ENCODE measurements at places on chromosomes 7 and 10.
A peak's percentile ranks its signal among the peaks of the same experiment; 100 is the strongest.

DNA sequence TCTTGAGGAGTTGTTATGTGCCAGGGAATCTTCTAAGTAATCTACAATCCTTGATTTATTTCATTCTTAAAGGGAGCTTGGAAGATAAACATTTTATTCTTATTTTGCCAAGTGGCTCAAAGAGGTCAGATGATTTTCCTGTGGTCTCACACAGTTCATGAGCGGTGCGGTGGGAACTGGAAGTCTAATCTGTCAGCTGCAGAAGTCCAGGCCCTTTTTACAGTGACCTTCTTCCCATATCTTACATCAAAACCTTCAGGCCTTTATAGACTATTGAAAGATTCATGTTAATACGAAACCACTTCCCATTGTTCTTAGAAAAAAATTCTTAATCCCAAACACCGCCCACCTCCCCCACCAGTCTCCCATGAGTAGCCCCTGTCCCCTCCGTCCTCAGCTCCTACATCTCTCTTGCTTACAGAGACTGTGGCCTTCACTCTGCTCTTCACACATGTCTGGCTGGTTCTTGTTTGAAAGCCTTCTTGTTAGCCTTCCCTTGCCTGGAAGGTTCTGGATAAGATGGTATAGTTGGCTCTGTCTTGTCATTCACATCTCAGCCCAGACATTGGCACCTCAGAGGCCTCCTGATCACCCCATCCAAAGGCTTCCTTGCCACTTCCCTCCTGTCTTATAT, 61.5 kb downstream of the ITGA8 start:
- DNase-seq: no peak

DNA sequence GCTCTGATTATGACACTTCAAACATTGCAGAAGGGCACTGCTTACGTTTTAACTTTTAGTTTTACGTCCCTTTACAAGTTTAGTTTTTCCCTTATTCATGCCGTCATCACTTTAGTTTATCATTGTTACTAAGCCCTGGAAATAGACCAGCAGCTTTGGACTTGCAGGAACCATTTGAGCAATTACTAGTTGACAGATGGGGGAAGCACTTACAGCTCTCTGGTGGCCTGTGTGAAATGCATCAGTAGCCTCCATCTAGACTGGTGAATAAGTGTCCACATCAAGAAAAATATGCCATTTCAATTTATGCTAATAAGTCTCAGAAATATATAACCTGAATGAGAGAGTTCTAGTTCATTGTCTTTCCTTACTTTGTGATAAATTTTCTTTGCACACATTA, 194.9 kb upstream of the GRM3 start:
- no peak for DNase-seq

DNA sequence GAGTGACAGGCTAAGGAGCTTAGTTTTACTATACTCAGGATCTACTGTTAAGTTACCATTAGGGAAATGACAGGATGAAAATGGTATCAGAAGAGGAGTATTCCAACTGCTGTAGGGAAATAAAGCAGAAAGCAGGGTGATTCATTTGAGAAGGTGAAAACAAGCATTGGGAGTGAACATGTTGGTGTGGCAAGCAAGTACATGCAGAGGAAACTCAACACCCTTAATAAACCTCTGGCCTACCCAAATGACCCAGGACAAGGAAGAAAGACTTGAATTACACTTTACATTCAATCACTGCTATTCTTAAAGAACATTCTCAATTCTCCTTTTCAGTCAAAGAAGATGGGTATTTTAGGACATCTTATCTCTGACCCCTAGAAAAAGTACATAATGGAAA, 28.7 kb downstream of the ERLIN1 start:
- DNase-seq: no peak

- DNase-seq: no peak
Observed at GRCh38 chr10:7942316-7942715, 112.2 kb upstream of the GATA3 start.

GRCh38 chr10:62643606-62644587, 160.6 kb upstream of the ADO start:
- no peak for DNase-seq

DNA sequence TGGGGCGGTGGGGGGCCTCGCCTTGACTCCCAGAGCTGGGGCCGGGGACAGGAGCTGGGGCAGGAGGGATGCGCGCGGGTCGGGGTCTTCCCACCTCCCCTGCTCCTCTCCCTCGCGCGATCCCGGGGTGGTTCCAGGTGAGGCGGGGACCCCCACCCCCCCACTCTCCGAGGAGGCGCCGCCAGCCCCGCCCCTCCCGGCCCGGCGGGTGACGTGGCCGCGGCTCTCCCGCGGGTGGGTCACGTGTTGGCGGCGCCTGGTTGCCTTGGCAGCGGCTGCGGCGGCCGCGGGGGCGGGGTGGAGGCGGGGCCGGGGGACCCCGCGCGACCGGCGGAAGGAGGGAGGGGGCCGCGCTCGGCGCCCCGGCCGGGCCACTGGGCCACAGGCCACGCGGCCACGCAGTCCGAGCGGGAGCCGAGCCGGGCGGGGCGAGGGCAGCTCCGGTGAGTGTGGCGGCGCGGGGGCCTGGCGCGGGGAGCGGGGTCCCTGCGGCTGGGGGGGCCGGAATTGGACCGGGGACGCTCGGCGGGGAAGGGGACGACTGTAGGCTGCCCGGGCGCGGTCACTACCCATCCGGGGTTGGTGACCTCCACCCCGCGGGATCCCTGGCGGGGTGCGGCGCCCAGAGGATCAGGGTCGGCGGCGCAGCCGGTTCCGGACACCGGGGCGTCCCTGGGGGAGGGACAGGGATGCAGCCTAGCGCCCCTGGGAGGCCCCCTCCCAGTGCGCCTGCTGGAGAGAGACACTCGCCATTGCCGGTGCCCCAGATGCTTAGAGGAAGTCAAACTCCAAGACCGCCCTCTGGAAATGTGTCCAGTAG, at the start of gene ORAI2:
TSS of gene ORAI2 (plus strand) at position 357 of the 820 bp plus-strand sequence. CDS start 5,382 bp downstream, outside the sequence.
- DNase-seq: no peak

- DNase-seq: no peak
Observed at GRCh38 chr7:103560136-103560535, 114.1 kb upstream of the SLC26A5 start.

- no peak for DNase-seq
Observed at GRCh38 chr10:86779220-86780017, 23.0 kb downstream of the BMPR1A start.

DNA sequence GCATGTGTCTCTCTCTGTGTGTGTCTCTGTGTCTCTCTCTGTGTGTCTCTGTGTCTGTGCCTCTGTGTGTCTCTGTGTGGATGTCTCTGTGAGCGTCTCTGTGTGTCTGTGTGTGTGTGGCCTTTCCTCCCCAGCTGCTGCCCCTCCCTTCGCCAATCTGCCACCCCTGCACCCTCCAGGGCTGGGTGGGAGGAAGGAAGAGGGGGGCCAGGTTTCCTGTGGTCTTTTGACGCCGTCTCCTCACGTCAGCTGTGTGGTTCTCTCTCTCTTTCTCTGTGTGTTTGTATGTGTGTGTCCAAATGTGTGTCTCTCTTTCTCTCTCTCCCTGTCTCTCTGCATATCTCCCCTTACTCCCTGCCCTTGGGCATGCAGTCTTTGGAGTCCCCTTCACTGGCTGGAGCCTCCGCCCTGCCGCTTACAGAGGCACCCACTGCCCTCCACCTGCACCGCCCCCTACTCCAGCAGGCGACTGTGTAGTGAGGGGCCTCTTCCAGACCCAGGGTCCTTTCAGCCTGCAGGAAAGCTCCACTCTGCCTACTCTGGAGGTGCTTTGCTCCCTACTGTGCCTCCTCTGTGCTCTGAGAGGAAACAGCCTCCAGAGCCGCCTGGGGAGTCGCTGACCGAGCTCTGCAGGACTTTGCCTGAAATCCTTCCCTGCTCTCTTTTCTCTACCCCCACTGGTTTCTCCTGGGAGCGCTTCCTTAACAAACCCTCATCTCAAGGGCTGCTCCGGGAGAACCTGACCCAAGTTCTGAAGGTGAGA, 44.2 kb upstream of the C10orf71 start:
- peak; percentile 83 for DNase-seq

GRCh38 chr7:101172854-101173751, 7.0 kb downstream of the NAT16 start:
- DNase-seq: no peak

GRCh38 chr7:10474048-10474447, 499.6 kb upstream of the PHF14 start:
- no peak for DNase-seq

DNA sequence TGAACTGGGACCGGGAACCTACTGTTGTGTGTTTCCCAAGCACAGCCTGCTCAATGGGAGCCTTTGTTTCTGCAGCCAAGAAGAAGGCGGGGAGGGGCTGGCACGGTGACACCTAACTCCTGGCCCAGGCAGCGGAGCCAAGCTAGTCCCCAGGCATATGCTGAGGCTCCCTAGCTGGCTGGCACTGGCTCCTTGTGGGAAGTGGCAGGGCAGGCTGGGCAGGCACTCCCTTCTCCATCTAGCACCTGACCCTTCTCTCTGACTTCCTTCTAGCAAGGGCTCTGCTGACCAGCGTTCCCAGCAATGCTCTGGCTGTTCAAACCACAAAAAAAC, 325.0 kb downstream of the PLXNA4 start:
- DNase-seq: no peak

- DNase-seq: no peak
Observed at GRCh38 chr10:133187091-133187905, 27.3 kb downstream of the KNDC1 start.

DNA sequence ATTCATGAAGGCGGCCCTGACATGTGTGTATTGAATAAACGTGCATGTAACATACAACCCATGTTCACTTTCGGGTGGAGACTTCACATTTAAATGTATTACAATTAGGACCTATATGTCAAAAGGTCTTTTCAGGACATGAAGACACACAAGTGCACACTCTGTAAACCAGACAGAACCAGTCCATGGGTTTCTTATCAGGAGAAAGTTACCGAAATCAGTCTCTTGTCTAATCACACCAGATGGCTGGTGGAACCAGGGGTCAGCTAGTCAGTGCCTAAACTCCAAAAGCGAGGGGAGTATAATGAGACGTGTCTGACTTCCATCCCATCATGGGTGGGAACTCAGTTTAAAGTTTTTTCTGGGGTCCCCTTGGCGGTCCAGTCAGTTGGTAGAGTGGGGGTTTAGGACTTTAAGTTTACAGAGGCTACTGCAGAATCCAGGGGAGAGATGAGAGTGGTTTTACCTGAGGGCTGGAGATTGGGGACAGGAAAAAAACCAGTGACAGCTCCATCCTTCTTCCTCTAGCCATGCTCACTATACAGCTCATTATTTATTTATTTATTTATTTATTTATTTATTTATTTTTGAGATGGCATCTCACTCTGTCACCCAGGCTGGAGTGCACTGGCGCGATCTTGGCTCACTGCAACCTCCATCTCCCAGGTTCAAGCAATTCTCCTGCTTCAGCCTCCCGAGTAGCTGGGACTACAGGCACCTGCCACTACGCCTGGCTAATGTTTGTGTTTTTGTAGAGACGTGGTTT, 251.3 kb upstream of the LYZL1 start:
- DNase-seq: no peak

GRCh38 chr7:159201722-159202330, 57.2 kb upstream of the VIPR2 start:
- DNase-seq: no peak

DNA sequence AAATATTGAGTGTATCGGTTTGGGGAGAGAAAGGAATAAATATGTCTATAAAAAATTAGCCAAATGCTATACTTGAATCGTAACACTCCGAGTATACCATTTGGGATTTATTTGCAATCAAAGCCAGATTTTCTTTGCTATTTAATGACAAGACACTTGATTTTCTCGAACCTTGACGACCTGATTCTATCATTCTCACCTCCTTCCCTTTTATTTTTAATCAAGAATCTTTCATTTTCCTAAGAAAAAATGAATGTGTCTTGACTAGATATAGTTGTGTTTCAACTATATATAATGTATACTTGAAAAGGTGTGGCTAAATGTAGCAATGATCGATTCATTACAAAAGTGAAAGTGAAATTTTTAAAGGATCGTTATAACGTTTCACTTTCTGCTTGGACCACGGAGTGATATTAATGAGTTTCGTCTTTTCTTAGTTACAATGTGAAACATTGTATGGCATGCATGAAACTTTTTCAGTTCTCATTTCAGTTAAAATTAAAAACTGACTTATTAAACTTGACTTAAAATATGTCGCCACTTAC, 562 bp downstream of the NUB1 start:
- peak; percentile 32 for DNase-seq

DNA sequence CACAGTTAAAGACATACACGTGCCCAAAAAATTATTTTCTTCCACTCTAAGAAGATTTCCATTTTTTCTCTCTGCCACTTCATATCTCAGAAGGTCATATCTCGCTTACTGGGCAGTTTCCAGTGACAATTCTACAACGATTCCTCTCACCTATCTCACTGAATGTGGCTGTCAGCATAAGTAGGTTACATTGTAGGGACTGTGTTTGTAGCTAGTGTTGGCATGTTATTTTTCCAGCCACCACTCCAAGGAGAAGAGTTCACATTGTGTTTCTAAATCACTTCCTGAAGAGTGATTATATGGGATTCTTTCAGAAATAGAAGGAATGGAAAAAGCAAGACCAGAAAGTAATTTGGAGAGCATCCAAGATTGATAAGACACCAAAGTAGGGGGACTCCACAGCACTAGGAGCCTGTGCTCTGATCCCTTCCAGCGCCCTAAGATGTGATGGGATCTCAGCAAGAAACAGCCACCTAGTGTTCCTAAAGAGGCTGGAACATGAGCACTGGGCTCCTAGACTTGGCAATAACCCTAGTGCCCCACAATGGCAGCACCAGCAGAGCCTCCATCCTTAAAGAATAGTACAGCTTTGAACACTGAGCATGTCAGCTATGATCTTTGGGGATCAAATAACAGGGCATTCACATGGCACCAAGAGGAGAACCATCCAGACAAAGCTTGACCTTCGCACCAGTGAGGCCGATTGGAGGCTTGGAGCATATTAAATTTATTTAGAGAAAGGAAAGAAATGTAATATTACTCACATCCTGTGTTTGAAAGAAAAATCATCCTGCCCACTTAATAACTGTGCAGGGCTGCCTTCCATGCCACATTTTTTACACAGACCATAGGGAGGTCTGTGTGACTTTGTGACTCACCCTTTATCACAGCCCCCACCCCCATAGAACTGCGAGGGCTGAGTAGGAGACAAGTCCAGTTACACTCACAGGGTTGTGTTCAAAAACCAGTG, 51.8 kb downstream of the CAV1 start:
- no peak for DNase-seq

- DNase-seq: peak; percentile 79
Observed at GRCh38 chr7:157339777-157340677, 3.2 kb downstream of the DNAJB6 start.

- peak; percentile 46 for DNase-seq
Observed at GRCh38 chr7:85750454-85750949, 563.6 kb upstream of the SEMA3D start.

- DNase-seq: no peak
Observed at GRCh38 chr10:21624951-21625350, 90.9 kb downstream of the MLLT10 start.

DNA sequence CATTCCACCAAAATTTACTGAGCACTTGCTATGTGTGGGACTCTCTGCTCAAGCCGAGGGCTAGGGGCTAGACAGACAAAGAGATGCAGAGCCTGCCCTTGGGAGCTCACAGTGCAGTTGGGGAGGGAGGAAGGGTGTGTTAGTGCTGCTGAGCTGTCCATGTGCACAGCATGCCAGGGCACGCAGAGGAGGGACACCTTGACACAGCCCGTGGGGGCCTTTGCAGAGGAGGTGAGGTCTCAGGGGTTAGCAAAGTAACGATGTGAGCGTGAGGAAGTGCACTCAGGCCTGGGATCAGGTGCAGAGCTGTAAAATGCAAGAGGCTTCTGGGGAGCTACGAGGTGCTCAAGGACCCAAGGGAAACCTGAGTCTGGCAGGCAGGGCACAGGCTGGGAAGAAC, 16.3 kb downstream of the PRKCQ start:
- no peak for DNase-seq

GRCh38 chr7:30514776-30515175, 10.1 kb upstream of the GGCT start:
- DNase-seq: no peak

Data from KG1 (cell line).